ENCODE measurements at places on chromosomes 12 and 14.

DNA sequence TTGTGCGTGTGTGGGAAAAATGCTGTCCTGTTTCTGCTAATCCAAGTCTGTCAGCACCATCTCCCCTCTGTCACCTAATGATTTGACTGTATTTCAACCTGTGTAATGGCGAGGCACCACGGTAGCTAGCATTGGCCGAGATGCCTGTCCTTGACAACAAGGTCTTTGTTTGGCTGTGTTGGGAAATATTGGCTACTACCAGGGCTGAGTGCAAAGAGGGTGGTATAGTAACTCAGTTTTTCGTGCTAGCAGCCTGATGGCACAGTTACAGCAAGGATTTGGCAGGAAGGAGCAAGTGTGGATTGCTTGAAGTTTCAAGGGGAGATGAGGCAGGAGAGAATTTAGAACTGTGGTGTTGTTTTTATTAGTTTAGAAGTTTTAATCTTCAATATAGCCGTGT, 440.3 kb upstream of the RGS6 start:
- DNase-seq: no peak

GRCh38 chr14:66120402-66120801, 365.8 kb upstream of the CCDC196 start:
- DNase-seq: no peak

- no peak for DNase-seq
Measured at GRCh38 chr12:108112832-108113556, 16.1 kb upstream of the WSCD2 start.

DNA sequence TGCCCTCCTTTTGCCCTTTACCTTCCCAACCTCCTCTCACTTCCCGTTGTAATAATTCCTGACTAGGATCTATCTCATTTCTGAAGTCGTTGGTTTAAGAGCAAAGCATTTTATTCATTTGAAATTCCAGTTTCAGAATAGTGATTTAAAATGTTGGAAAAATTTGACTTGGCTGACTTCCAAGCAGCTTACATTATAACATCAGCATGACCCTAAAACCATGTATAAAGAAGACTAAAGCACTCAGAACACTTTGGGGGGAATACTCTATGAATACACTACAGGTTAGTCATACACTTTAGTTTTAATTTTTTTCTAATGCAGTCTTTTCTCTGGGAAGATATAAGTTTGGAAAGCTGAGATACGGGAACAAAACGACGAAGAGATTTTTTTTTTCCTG, 161.1 kb downstream of the BTG1 start:
- DNase-seq: no peak

DNA sequence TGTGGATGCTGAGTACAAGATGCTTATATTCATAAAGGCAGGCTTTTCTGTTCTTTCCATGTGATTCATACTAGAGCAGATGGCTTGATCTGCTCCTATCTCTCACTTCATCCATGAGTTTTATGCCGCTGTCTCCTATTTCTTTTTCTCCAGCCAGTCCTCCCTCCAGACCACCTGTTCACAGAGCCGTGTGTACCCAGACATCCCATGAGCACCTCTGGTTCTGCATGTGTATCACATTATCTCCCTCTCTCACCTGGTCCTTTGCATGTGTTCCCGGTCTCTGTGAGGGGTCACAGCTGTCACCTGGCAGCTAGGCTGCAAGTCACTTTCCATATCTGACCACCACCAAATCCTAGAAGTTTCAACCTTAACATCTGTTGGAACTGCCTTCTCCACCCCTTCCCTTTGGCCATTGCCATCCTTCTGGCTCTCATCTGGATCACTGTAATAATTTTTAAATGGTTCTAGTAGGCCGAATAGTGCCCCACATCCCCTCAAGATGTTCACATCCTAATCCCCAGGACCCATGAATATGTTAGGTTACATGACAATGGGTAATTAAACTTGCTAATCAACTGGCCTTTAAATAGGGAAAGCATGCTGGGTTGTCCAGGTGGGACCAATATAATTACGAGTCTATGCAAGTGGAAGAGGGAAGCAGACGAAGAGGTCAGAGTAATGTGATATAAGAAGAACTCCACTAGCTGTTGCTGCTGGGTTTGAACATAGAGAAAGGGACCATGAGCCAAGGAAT, 168.1 kb downstream of the SNAPC1 start:
- DNase-seq: no peak

- DNase-seq: no peak
Measured at GRCh38 chr12:66109056-66109455, 21.5 kb downstream of the LLPH start.

DNA sequence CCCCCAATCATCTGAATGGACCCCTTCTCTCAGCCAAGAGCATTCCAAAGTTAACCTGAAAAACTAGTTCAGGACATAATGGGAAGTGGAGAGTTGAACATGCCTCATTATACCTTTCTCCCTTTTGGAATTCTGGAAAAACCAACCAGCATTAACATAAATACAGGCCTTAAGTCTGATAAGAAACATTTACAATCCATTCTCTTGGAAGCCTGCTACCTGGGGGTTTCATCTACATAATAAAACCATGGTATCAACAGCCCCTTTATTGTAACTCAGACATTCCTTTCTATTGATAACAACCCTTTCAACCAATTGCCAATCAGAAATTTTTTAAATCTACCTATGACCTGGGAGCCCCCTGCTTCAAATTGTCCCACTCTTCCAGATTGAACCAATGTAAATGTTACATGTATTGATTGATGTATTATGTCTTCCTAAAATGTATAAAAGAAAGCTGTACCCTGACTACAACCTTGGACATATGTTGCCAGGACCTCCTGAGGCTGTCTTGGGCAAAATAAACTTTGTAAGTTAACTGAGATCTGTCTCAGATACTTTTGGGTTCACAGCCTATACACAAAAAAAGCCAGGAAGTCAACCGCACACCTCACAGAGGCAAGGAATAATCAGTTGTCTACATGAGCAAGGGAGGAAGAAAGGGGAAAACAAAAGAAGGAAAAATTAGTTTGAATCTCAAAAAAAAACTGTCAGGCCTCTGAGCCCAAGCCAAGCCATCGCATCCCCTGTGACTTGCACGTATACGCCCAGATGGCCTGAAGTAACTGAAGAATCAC, 17.6 kb upstream of the SSTR1 start:
- DNase-seq: no peak

DNA sequence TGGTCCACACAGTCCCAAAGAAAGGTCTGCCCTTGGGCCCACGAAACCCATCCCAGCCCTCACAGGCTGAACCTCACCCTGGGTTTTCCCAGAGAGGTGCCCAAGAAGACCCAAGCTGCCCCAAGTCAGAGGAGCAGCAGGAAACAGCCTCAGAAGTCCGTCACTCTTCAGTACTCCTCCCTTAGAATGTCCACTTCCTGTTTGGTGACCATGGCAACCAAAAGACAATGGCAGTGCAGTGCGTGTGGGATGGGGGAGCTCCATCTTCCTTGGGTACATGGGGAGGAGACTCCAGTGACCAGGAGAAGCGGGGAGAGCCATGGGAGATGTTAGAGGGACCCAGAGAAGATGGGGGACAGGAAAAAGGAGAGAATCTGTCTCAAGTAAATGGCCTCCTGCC, 11.3 kb downstream of the SELPLG start:
- no peak for DNase-seq

DNA sequence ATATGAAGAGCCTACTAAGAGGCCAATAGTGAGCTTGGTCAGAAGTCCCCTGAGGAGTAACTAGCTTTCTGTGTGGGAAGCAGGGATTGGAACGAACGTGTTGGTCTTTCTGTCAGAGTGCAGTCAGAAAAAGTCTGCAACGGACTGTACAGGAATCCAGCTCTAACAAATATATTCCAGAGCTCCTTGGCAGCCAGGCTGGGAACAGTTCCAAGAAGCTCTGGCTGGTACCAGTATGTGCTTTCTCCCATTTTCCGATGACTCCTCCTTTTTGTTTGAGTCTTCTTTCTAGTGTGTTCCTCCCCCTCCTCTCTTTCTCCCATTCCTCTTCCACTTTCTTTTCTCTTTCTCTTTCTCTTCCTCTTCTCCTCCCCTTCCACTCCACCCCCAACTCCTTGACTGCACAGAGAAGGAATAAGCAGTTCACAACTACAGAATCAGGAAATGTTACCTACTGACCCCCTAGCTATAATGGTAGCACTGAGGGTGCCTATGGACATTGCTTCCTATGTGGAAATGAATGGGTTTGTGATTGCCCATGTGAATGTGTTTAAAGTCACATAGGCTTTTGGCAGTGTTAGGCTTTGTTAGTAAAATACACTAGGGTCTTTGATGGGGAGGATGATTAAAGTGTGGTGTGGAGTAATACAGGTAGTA, 59.9 kb downstream of the TTLL5 start:
- DNase-seq: no peak

DNA sequence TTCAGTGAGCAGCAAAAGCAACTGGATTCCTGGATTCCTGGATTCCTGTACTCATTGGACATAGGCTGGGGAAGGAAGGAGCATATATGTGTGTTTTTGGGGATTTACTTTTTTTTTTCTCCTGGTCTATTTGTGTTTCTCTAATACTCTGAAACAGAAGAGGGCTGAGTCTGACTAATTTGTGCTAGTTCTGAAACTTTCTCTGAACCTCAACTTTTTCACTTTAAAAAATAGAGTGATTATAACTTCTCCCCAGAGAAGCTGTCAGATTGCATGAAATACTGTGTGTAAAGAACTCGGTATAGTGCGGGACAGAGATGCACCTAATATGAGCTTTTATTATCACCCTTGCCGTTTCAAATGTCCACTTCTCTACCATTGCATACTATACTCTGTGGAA, 529.5 kb downstream of the TMTC2 start:
- DNase-seq: no peak

GRCh38 chr12:86091681-86092080, 164.5 kb downstream of the MGAT4C start:
- no peak for DNase-seq

DNA sequence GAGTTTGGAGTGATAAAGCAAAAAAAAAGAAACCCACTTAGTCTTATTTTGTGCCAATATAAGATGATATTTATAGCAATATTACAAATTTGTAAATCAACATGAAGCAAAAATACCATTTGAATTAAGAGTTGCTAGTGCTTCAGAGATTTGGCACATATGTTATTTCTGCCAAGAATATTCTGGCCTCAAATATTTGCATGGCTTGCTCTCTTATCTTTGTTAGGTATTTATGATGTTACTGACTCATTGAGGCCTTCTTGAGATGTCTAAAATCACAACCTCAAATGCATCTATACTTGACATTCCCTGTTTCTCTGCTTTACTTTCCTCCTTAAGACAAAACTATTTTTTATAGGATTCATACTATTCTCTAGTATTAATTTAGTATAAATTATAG, 301.5 kb downstream of the NELL2 start:
- DNase-seq: no peak

- DNase-seq: no peak
Measured at GRCh38 chr12:53803703-53804102, 51.9 kb upstream of the CISTR start.

DNA sequence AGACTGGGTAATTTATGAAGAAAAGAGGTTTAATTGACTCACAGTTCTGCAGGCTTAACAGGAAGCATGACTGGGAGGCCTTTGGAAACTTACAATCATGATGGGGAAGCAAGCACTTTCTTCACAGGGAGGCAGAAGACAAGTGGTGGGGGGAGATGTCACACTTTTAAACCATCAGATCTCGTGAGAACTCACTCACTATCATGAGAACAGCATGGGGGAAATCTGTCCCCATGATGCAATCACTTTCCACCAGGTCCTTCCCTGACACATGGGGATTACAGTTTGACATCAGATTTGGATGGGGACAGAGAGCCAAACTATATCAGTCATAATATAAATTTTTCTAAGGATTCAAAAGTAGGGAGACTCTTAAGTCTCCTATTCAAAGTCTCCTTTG, 46.0 kb downstream of the SPIC start:
- DNase-seq: no peak

DNA sequence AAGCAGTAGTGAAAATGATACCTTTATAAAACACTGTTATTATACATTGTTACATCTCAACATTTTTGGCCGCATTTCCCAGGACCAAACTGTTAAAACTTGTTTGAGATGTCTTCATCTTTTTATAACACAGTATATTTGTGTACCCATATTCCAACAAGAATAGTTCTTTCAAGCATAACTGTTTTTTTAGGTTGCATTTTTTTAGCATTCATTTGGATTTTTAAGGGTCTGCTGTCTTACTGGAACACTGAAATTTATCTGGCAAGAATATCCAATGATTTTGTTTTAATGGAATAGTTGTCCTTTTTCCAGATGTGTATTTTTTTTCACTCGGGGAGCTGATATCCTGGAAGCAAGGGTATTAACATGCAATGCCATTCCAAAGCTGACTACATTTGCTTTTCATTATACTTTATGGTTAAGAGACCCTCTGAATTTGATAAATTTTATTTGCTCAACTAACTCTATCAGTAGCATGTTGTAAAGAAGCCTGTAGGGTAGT, 8.9 kb upstream of the NAV3 start:
- DNase-seq: no peak

DNA sequence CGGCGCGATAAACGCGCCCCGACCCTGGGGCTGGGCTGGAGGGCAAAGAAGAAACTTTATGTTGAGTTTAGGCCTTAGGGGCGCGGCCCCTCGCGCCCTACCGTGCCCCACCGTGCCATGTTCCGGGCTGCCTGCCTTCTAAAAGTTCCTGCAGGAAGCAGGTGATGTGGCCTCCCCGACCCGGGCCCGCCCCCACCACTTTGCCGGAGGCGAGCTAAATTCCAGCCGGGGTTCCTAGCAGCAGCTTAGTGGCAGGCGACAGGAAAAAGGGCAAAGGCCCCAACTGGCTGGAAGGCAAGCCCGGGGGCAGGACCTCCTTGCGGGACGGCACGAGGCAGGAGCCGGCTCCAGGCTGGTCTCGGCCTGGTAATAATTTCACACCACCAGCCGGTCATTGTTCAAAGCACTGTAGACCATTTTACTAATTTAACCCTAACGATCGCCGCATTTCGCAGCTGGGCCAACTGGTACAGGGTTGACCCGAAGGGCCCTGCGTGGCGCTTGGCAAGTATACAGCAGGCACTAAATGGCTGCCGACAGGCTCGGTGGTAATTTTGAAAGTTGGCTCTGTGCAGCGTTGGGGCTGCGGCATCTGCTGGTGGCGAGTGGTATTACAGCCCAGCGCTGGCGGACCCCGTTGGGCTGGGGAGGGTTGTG, 895 bp upstream of the CCDC88C start:
- peak; percentile 81 for DNase-seq

DNA sequence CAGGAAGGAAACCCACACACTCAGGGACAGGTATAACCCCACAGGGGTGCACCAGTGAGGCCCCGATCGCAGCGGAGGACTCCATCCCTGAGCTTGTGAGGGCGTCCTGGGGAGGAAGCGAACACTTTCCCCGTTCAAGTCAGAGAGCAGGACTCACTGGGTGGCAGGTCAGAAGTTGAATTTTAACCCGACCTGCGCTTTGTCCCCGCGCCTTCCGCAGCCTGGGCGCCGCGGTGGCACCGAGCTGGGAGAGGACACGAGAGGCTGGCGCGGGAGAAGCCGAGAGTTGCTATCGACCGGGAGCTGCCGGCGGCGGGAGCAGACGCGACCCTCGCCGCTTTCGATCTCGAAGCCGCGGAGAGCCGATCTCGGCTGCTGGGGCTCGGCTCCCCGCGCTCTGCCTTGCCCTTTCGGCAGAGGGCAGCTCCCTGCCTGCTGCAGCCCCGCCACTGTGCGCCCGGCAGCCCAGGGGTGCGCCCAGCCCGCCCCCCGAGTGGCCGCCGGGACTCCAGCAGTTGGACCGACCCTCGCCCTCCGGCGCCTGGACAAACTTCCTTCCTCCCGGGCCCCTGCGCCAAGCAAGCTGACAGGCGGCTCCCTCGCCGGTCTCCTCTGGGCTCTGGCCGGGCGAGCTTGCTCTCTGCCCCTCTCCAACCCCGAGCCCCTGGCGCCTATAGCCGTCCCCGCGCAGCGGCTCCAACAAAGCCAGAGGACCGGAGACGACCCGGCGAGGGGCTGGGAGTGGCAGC, 918 bp downstream of the LIN7A start:
- DNase-seq: no peak
